ENCODE measurements at places on chromosomes 1 and 21.

DNA sequence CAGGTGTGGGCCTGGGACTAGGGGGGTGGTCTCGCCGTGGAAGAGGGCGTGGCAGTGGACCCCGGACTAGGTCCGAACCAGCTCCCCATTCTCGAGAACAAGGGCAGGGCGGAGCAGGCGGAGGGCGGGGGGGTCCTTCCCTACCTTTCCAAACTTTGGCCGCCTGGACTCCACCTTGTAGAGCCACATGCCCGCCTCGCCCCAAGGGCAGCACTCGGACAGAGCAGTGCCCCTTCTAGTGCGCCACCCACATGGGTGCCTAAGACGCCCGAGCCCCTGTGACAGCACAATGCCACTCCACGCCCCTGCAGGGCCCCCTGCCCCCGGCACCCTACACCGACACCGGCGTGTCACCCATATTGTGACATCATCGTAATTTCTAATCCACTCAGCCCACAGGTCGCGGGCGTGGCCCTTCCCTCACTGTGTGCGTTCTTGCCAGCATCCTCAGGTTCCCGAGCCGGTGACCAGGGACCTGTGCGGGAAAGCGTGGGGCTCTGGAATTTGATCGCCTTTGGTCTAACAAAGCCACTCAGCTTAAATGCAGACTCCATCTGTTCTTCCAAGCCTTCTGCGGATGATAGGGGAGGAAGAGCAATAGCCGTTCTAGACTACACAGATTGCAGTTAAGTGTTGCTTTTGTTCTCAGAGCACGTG, 553 bp upstream of the STMN1 start:
- peak; percentile 25 for DNase-seq

- no peak for DNase-seq
These were observed 252.4 kb downstream of the FGGY start for GRCh38 chr1:59549066-59549837.

- peak; percentile 47 for DNase-seq
These were observed 1.5 kb downstream of the KNCN start for GRCh38 chr1:46549697-46550681.

DNA sequence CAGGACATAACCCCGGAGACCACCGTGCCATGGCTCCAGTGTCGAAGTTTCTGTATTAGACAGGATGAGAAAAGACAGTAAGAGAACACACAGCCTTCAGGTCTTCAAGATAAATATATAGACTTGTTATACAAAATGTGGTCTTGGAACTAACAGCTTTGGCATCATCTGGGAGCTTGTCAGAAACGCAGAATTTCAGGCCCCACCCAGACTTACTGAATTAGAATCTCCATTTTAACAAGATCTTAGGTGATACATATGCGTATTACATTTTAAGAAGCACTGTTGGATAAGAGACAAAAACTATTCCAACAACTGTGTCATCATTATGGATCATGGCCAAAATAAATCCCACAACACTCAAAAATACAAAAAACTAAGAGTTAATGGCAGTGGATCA, 239.3 kb downstream of the ASTN1 start:
- DNase-seq: no peak

DNA sequence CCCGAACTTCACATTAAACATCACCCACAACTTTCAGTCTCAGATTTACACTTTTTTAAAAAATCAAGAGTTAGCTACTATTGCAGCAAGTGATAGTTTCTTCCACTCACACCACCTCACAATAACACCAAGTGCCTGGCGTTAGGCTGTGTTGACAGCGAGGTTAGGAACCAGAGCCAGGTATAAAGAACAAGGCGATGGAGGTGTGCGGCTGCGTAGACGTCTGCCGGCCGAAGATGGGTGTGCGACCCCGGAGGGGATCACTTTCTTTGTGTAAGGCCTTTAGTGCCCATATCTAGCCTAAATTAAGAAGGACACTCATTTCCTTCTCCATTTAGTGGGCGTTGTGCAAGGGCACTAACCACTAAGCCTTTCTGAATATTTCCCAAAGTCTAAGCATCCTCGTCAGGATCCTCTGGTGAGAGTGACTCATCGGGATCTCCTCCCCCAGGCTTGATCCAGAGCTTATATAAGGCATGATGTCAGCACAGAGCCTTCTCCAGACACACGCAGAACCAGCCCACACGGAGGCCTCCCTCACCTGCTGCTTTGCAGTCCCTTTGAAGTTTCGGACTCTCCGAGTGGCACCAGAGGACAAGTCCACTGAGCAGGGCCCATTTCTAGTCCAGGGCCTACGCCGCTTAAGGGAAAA, 11.8 kb downstream of the NHLH2 start:
- DNase-seq: no peak

DNA sequence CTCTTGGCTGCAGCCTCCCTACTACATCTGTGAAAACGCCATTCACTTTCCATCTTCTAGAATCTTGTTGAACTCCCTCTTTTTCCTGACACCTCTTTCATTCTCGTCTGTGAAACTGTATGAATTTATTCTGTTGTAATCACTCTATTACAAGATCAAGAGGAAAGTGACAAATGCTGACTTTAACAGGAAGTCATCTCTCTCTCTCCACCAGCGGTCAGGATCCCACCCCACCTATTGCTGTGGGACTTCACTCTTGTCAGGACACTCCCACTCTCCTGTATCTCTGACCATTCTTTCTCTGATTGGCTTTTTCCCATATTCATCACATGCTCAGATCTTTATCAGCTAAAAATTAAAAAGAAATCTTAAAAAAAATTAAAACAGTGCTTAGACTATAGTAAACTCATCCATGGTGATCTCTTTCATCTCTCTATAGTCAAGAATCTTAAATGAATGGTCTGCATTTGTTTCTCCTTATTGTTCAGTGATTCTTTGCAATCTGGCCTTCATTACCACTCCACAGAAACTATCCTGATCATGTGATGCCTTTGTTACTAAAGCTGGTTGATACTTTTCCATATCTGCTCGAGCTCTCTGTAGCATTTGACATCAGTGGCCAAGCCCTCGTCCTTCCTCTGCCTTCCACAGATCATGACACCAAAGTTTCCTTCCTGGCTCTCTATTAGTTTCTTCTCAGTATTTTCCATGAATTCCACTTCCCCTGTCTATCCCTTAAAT, 113.6 kb downstream of the UCHL5 start:
- no peak for DNase-seq

DNA sequence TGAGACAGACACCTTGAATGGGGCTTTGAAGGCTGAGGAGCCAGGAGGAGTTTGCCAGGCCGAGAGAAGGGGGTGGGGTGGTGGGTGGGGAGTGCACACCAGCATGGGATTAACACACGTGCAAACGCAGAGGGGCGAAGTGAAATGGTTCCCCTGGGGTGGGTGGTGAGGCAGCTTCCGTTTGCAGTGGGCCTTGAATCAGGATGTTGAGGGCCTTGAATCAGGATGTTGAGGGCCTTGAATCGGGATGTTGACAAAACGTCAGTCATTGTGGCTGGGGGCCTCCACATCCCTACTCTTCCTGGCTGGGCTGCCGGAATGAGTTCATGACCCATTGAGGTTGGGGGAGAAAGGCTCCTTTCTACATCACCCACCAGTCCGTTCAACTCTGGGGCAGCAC, 16.6 kb downstream of the LDLRAP1 start:
- DNase-seq: no peak

GRCh38 chr1:47459253-47459788, 21.5 kb downstream of the FOXD2 start:
- no peak for DNase-seq

GRCh38 chr1:21779613-21780521, 3.1 kb downstream of the USP48 start:
- DNase-seq: no peak

GRCh38 chr21:45709173-45709572, 65.6 kb downstream of the PCBP3 start:
- DNase-seq: no peak

DNA sequence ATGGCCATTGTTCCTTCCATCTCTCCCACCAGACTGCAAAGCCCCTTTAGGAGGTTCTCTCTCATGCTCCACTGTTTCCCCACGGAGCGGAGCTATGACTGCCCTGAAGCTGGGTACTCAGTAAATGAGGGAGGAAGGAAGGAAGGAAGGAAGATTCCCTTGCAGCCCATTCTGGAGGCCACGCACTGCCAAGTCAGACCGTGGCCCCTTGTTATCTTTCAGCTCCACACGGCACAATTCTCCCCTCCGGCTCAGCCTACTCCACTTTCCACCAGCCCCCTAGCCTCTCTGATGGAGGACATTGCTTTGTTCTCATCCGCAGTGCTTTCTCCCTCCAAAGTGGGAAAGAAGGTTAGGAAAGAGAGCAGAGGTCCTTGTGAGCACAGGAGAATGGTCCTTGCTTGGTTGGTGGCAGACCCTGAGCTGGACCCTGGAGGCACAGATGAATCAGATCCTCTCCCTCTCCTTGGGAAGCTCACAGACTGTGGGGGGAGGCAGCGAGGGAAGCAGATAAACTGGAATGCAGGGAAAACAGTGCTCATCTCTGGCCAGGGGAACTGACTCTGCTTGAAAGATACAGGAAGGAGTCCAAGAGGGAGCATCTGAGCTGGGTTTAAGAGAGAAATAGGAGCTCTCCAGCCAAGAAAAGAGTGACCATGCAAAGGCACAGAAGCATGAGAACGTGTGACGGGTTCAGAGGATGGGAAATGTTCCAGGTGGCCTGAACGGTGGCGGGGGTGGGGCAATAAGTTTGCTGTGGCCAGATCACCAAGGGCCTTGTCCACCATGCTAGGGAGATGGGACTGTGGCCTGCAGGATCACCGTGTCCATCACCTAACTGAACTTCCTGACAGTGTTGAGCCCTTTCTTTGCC, 52.6 kb downstream of the GLIS1 start:
- no peak for DNase-seq

GRCh38 chr1:195105773-195106172, 1502.5 kb downstream of the KCNT2 start:
- DNase-seq: no peak

DNA sequence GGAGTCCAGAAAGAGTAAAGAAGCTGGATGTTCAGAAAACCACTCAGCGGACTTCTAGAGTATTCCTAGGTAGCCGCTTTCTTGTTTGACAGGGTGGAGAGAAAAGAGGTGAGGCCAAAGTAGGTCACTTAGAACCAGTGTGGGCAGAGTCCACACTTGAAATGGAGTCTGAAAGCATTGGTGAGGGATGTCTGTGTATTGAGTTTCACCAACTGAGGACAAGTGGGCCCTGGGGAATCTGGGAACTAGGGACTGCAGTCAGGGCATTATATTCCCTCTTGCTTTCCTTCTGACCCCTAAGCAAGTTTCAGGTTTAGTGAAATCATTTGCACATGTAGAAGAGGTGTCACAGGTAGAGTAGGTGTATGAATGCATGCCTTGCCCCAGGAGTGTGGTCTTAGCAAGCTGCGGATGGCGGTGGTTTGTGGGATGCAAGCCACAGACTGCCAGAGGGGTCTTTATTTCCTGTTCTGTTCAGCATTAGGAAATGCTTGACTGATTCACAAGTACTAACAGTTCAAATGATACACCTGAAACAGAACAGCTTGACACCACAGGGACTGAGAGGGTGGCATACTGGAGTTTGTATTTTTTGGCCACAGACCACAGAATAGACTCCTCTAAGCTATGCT, 1.1 kb upstream of the GNG12 start:
- no peak for DNase-seq

DNA sequence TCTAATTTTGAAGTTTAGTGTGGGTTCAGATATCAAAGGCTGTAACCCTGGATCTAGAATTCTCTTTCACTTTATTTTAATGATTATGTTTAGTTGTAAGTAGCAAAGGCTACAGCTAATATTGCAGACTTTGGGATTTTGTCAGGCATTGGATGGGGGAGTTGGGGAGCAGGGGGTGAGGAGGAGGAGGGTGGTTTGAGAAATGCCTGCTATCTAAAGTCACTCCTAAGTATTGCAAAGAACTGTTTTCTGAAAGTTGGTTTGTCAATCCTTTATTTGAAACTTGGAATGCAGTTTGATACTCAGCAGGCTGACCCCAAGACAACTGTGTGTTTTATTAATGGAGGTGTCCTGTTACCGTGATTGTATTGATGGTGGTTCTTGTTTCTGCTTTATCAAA, 1.2 kb downstream of the NTPCR start:
- no peak for DNase-seq

Measured in activated CD4-positive, alpha-beta T cell treated with anti-CD3 and anti-CD28 coated beads, Interleukin-2, amount 50 U/mL, for 1 hour (primary cell).